ENCODE measurements at places on chromosomes 6 and 20.

DNA sequence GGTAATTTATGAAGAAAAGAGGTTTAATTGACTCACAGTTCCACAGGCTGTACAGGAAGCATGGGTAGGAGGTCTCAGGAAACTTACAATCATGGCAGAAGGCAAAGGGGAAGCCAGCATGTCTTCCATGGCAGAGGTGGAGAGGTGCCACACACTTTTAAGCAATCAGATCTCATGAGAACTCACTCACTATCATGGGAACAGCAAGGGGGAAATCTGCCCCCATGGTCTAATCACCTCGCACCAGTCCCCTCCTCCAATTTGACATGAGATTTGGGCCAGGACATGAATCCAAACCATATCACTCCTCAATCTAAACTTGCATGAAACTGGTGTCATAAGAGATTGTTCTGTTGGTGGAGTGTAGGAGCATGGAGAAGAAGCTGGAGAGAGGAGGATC, 51.6 kb upstream of the CCN6 start:
- DNase-seq: no peak

GRCh38 chr20:1857466-1857865, 37.7 kb upstream of the SIRPA start:
- no peak for DNase-seq

GRCh38 chr6:113654396-113654795, 202.7 kb upstream of the MARCKS start:
- no peak for DNase-seq

GRCh38 chr20:37526839-37527637, 638 bp downstream of the BLCAP start:
- DNase-seq: no peak

DNA sequence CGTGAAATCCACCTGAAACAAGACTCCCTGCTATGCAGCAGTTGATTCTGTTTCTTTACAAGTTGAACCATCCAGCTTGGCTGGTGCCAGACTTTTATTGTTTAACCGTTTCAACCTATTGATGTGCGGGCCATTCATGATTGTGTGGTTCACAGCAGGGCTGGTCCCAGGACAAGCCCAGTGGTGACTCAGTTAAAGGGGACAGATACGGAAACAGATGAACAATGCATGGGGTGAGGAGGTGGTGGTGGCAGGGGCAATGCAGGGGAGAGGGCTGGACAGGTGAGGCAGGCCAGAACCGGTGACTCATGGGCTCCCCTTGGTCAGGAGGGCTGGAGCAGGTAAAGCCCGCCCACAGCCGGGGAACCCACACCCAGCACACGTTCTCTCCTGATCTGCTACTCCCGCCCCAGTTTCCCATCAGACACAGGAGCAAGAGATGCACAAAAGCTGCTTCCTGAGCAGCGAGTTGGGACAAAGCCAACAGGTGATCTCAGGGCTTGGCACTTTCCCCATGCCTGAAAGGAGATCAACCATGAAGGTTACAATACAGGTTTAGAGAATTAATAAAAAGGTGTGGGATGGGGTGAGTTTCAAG, 232.2 kb downstream of the LY86 start:
- DNase-seq: no peak

- no peak for DNase-seq
Observed at GRCh38 chr6:91433660-91434534, 847.0 kb upstream of the MAP3K7 start.

DNA sequence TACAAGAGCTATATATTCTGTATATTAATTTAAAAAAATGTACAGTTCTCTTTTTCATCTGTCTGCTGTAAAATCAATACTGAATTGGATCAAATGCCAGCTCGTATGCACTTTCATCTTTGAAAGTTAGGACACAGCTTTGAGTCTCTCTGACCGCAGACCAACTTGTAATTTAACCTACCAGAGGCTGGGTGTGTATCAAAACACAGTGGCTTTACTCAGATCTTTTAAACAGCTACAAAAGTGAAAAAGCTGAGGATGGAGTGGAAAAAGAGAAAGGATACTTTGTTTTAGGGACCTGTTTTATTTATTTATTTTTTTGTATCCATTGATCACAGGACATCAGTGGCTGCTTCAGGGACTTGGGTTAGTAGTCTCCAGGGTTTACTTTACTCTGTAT, 44.1 kb downstream of the KIAA0408 start:
- no peak for DNase-seq

GRCh38 chr20:25271486-25272222, 23.8 kb downstream of the PYGB start:
- DNase-seq: no peak

Measured in CD4-positive, alpha-beta T cell treated with Interleukin-17A for 1 hour (primary cell).